KBM-7 (cell line): ENCODE measurements at places on chromosomes 2 and 18.
A peak's percentile ranks its signal among the peaks of the same experiment; 100 is the strongest.

GRCh38 chr2:47211497-47212011 is 56.4 kb upstream of the STPG4 start:
- DNase-seq, result no peak

DNA sequence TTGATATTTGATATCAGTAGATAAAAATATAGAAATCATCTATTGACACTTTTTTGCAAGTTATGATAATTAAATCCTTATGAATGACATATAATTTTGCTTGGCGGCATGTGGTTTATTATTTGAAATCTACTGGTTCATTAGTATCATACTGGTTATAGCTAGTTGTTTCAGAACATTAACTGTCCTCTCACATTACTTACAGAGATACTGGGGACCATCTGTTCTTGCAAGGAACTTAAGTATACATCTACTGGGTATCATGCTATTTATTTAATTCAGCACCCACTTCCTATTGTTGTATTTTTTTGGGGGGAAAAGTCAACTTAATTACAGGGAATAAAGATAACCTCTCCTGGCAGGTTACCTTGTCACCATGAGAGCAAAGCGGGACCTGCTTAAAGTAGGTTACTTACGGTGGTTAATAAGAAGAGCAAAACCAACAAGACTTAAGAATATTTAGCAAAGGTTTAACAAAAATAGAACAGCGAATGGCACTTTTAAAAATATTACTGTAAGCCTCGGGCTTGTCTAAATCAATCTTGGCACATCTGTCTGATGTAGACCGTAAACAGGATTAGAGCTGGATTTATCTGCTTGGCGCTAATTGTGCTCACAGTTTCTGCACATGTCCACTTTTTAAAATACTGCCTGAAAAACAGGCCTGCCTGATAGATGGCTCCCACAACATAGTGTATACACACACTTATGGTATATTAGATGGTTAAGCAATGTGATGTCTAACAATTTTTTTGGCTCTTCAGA is 41.8 kb downstream of the CERKL start:
- no peak for DNase-seq

- peak; percentile 92 for DNase-seq
These were observed at the start of gene ZNF892 for GRCh38 chr2:95207111-95207961. Gene ZNF892, plus strand, starts transcription at chr2:95207521. Its CDS starts 295 bp downstream, at chr2:95207816.

GRCh38 chr2:242011167-242011513 is 141.6 kb downstream of the RTP5 start:
- DNase-seq, result no peak

DNA sequence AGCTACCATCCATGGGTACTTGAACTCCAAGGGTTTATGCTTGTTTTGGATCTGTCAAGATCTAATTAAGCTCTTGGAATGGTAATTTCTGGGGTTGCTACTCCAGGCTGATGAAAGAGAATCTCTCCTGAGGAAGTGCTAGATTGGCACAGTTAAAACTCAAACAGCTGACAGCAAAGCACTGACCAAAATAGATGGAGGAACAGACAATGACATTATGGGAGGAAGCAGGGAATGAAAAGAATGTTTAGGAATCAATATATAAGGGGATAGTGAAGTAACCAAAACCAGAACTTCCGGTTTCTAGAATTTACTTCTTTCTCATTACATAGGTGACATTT is 6.3 kb downstream of the THUMPD2 start:
- DNase-seq, result peak; percentile 9

- no peak for DNase-seq
These were observed 129.1 kb downstream of the DDX1 start for GRCh38 chr2:15720561-15721307.

GRCh38 chr18:54130631-54131030 is 93.8 kb downstream of the MBD2 start:
- DNase-seq, result no peak

- peak; percentile 87 for DNase-seq
These were observed 31.9 kb upstream of the ITGA6 start for GRCh38 chr2:172395503-172395902.

DNA sequence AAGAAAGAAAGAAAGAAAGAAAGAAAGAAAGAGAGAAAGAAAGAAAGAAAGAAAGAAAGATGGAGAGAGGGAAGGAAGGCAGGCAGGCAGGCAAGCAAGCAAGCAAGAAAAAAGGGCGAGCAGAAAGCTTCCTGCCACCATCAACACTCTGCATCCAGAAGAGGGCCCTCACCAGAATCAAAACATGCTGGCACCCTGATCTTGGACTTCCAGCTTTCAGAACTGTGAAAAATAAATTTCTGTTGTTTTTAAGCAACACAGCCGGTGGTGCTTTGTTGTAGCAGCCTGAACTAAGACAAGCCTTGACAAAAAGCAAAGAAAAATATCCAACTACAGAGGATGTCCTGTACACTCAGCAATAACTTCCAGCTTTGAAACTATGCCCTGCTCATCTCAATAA is 401.7 kb downstream of the LRATD1 start:
- DNase-seq, result no peak

GRCh38 chr2:128491692-128492244 is 173.1 kb upstream of the HS6ST1 start:
- DNase-seq, result no peak

DNA sequence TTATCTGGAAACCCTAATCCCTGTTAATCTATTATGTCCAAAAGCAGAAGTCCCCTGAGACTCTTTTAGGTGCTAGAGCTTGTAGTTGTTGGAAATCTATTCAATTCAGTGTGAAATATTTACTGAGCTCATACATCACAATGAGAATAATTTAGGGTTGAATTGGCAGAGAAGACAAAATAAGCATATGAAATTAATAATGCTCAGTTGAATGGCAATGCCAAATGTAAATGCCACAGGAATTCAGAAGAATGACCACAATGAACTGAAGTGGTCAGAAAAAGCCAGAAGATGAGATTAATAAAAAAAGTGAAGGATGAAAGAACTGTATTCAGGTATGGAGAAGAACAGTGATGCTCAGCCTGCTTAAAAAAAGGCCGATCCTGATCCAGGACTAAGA is 8.0 kb upstream of the STAT4 start:
- DNase-seq, result no peak

DNA sequence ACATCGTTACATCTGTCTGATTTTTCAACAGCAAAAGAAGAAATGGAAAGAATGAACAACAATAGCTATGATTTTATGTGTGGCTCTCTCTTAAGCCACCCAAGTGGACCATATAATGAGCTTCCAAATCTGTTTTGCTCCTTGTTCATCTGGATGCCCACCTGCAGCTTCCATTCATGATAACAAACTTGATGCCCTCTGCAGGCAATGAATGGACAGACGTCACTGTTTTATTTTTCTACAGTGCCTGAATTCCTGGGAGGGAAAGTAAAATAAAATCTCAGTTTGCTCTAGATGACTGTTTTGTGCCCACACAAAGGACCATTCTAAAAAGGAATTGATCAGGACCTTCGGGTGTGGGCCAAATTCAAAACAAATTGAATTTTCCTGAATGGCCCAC is 5.0 kb downstream of the MREG start:
- no peak for DNase-seq
